ENCODE measurements at places on chromosomes 11 and 22.
A peak's percentile ranks its signal among the peaks of the same experiment; 100 is the strongest.

DNA sequence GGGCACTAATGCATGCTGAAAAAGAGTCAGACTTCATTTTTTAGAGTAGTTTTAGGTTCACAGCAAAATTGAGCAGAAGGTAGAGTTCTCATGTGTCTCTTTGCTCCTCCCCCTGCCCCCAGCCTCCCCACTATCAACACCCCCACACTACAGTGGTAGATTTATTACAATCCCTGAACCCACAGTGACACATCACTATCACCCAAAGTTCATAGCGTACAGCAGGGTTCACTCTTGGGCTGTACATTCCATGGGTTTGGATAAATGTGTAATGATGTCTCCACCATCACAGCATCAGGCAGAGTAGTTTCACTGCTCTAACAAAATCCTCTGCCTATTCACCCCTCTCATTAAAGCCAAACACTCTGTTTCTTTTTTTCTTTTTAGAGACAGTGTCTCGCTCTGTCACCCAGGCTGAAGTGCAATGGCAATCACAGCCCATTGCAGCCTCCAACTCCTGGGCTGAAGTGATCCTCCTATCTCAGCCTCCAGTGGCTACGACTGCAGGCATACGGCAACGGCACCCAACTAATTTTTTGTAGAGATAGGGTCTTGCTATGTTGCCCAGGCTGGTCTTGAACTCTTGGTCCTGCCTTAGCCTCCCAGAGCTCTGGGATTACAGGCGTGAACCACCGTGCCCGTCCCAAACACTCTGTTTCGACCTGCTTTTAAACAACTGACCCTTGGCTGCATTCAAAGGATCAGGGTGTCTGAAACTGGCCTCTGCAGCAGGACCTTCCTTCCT lies 4.1 kb downstream of the BEST1 start:
- no peak for DNase-seq

- DNase-seq = peak; percentile 49
Measured at GRCh38 chr22:24592851-24593558, at the start of gene LRRC75B. Gene LRRC75B, minus strand, starts transcription at chr22:24593073. Its CDS starts 34 bp downstream, at chr22:24593039.

- no peak for DNase-seq
Measured at GRCh38 chr11:14455648-14456430, 43.8 kb downstream of the COPB1 start.

DNA sequence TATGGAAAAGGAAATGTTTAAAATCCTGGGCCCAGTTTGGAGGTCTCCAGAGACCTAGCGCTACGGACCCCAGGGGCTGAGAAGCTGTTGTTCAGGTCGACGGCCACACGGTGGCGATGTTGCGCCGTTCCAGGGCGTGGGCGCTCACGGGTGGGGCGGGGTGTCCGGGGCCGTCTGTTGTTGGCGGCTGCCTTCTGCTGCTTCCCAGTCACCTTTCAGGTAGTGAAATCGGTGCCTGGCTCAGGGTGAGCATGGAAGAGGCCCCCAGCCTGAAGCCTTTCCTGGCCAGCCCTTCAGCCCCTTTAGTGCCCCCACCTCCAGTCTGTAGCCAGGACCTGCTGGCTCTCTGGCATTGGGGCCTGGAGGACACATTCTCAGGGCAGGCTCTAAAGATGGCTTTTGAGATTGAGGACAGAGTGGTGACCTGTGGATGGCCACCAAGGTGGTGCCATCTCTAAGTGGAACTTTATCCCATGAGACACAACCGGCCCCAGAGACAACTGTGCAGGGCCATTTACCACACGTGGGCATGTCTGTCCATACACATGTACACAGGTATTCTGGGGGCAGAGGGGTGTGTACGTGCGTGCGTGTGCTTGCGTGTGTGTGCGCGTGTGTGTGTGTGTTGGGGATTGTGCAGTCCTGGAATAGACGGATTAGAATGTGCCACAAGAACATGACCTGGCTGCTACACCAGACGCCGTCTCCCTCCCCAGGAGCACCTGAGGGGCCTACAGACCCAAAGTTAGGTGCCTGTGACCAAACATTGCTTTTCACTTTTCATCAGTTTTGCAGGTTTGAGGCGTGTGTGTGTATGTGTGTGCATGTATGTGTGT lies 53.8 kb downstream of the ST14 start:
- DNase-seq = peak; percentile 79

GRCh38 chr11:119347242-119347641 lies 737 bp upstream of the MFRP start:
- DNase-seq = no peak

DNA sequence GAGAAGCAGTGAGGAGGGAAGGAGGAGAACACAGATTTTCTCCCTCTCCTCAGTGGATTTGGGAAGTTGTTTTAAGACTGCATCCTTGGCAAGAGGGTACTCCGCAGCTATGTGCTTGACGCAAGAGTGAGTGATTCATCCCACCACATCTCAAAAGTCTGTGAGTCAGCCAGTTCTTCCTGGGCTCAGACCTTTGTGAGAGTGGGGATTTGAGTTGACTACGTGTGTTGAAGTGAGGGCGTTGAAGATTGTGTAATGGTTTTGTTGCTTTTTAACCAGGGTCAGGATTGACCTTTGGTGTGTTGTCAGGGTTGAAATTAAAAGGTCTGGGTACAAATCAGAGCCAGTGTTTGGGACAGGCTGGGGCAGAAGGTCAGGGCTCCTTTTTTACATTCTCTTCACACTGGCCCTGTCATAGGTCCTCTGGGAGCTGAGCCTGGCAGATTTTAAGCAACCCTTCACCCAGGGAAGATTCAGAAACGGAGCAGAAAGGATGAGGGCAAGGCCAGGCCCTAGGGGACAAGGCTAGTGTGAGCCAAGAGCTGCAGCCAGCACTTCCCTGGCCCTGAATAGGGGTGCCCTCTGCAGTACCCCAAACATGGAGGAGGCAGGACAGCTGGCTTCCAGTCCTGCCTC lies 4.2 kb upstream of the C11orf86 start:
- peak; percentile 64 for DNase-seq

- peak; percentile 57 for DNase-seq
Measured at GRCh38 chr22:29625090-29625825, 21.8 kb downstream of the NF2 start.

DNA sequence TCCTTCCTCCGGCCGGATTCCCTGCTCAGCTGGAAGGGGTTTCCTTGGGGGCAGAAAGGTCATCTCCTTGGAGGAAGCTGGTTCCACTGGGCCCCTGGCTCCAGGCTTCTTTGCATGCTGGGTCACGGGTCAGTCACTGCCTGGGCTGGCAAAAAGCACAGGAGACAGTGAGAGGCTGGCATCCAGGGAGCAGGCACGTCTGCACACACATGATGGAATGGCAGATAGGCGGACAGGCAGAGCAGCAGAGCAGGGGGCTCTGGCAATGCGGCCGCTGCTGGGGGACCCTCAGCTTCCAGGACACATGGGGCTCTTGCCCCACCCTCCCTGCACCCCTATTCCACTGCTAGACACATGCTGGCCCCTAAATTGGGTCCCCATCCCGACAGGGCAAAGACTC lies 40.4 kb downstream of the C11orf58 start:
- no peak for DNase-seq

GRCh38 chr11:123056835-123057491 lies 5.0 kb downstream of the HSPA8 start:
- no peak for DNase-seq

- DNase-seq = peak; percentile 67
Measured at GRCh38 chr11:64802370-64803157, 450 bp downstream of the MAP4K2 start.

DNA sequence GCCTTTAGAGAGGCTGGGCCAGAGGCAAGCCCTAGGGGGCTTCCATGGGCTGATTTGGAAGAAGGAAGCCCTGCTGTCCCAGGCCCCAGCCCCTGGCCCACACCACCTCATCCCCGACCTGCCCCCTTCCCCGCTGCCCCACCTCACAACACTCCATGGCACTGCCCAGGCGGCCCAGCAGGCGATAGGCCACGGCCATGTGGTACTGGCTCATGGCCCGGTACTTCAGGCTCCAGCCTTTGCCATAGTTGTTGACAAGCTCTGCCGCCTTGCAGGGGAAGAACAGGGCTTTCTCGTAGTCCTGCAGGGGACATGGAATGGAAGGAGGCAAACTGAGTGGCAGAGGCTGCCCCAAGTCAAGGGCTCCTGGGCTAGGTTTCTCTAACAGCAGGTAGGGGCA lies 6.4 kb downstream of the RAPSN start:
- DNase-seq = no peak

DNA sequence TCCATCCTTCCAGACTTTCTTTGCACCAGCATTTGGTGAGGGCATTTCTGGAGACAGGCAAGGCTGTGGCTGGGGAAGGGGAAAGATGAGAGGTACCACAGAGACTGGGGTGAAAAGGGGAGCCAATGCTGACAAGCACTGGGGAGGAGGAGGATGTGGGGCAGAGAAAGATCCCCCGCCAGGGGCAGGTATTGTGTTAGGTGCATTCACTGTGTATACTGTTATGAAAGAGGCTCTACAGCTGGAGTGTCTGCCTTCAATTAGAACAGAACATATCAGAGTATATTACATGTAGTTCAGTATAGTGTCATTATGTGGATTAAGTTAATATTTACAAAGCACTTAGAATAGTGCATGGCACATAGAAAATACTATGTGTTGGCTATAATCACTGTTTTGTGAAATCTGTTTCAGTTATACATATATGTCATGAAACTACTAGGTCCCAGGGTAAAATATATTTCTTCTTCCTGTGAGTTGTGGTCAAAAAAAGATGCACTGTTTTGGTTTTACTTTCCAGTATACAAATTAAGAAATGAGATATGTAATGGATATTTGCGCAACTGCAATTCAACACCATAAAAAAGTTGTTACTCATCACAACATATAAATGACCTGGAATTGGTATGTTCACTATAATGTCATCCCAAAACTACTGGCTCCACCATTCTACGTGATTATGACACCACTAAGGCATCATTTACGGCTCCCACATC lies 8.4 kb downstream of the MSANTD2 start:
- no peak for DNase-seq

- no peak for DNase-seq
Measured at GRCh38 chr11:90434858-90435257, 212.0 kb upstream of the CHORDC1 start.

GRCh38 chr11:1006762-1007161 lies 29.8 kb downstream of the MUC6 start:
- no peak for DNase-seq

GRCh38 chr22:17957204-17957603 lies 67.2 kb downstream of the MICAL3 start:
- DNase-seq = no peak

- DNase-seq = no peak
Measured at GRCh38 chr11:67160872-67161783, 42.1 kb downstream of the KDM2A start.

DNA sequence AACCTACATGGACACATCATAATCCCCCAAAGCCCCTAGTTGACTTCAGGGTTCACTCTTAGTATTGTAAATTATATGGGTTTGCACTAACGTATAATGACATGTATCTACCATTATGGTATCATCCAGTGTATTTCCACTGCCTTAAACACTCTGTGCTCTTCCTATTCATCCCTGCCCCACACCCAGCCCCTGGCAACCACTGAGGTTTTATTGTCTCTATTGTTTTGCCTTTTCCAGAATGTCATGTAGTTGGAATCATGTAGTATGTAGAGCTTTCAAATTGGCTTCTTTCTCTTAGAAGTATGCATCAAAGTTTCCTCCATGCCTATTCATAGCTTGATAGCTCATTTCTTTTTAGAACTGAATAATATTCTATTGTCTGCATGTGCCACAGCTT lies 16.5 kb upstream of the EIF3M start:
- DNase-seq = no peak

- no peak for DNase-seq
Measured at GRCh38 chr11:111320728-111321568, 22.6 kb downstream of the POU2AF3 start.

DNA sequence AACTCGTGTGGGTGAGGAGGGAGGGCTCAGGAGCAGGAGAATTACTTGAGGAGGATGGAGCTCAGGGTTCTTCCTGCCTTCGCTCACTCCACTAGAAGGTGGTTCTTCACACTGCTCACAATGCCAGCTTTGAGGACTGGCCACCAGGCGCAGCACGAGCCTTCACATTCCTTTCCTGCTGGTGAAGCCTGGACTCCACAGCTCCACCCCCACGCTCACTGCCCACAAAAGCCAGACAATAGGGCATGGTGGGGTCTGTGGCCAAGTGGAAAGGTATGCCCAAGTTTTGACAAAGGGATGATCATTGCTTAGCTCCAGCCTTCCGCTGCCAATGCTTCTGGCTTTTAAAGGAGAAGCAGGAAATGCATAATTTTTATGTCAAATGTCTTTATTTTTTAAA lies 58.0 kb upstream of the FADD start:
- DNase-seq = no peak

GRCh38 chr22:24975125-24975640 lies 22.7 kb downstream of the KIAA1671 start:
- DNase-seq = no peak

DNA sequence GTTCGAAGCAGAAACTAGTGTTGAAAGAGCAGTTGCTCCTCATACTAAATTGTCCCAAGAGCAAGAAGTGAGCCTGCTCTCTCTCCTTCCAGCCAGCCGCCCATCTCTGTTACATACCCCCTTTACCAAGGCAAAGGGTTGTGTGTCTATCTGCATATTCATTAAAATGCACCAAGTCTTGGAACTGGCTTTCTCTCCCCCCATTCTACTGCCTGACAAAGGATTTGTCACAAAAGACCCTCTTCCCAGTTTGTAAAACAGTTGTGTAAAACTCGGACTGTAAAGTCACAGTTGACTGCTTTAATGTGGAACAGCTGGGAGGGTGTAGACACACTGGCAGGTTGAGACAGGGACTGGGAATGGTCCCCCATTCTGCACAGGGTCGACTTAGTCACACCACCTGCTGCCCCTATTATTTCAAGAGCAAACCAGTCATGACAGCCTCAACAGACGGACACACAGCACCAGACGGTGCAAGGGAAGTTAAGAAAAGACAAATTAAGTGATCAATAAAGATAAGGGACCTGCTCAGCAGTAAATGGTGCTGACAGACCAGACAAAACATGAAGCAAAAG lies 60.0 kb upstream of the HTATIP2 start:
- no peak for DNase-seq

- no peak for DNase-seq
Measured at GRCh38 chr11:126485021-126485792, 129.7 kb downstream of the ST3GAL4 start.

- DNase-seq = no peak
Measured at GRCh38 chr11:46321757-46322156, 25.5 kb upstream of the DGKZ start.

GRCh38 chr11:129189646-129190045 lies 2.5 kb downstream of the ARHGAP32 start:
- DNase-seq = no peak

- peak; percentile 73 for DNase-seq
Measured at GRCh38 chr11:68584097-68584496, 100.2 kb upstream of the GAL start.

DNA sequence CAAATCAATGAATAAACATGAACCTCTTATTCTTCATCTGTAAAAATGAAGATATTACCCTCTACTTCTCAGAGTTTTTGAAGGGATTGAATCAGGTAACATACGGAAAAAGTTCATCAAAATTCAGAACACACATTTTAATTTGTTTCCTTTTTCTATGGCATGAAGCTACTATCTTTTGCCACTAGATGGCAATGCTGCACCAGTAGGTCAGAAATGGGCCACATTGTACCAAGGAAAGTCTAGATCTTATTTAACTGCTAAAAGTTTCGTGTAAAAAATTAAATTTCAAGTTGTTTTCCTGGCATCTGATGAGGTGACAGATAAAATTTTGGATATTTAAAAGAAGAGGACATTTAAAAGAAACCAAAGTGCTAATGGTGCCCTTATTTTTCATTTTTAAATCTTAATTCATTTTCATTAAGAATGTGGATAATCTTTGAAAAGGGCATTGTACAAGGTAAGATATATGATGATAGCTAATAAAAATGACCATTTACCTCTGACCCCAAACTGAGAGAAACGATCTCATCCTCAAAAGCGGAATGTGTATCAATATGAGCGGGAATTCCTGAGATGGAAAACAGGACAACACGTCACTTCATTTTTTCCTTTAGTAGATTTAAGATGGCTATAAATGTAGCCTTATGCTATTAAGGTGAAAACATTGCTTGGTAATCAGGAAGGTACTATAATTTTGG lies 16.1 kb downstream of the ALKBH8 start:
- peak; percentile 40 for DNase-seq
